ENCODE measurements at places on chromosomes 2 and 18.

- no peak for DNase-seq
These were observed 213.6 kb downstream of the TNS1 start for GRCh38 chr2:217789003-217789735.

- DNase-seq: no peak
These were observed 196.0 kb downstream of the FHOD3 start for GRCh38 chr18:36493349-36494159.

- no peak for DNase-seq
These were observed 39.2 kb downstream of the HK2 start for GRCh38 chr2:74873012-74873665.

DNA sequence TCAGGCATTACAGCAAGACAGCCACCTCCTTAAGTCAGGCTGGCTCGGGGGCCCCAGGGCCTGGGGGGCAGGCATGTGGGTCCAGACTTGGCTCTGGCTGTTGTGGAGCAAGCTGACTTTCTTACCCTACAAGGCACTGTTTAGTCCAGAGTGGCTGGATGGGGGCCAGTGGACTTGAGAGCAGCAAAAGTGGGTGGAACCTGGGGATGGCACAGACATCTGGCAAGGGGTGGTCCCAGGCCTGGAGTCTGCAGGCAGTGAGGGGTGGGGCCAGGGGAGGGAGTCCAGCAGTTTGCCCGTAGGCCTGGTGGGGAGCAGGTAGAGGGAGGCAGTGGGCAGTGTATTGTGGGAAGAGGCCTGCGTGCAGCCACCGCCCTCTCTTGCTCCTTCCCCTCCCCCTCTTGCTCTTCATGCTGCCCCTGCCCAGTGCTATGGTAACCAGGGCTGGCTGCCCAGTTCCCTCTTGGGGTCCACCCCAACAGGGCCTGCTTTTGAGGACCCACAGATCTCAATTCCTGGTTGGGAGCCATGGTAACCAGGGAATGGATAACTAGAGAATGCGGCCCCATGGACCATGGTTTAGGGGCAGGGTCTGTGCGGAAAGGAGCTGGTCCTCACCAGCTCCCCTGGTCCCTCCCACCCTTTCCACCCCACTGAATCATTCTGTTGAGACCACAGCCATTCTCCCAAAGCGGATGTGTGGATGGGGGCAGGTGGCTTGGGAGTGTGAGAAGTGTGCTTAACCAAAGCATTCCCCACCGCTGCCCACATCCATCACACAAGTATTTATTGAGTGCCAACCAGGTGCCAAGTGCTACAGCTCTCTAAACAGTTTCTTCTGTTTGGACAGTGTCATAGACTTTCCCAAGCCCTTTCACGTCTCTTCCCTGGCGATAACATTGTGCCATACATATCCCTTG lies 19.3 kb downstream of the SPEG start:
- DNase-seq: no peak

GRCh38 chr18:79504034-79504433 lies 108.3 kb downstream of the NFATC1 start:
- DNase-seq: no peak

- DNase-seq: no peak
These were observed 29.9 kb downstream of the GLS start for GRCh38 chr2:190910341-190911136.

GRCh38 chr18:76720683-76721082 lies 101.7 kb upstream of the ZNF236 start:
- DNase-seq: no peak

GRCh38 chr2:98205889-98206288 lies 118.9 kb downstream of the VWA3B start:
- no peak for DNase-seq

Measured in T1000 (cell line).